Stimulated activated CD8-positive, alpha-beta memory T cell treated with anti-CD3 and anti-CD28 coated beads, Interleukin-4, amount 100 ng/mL, for 4 hours (primary cell): ENCODE measurements at places on chromosomes 2 and 18.

GRCh38 chr2:113284476-113284875, 5.8 kb upstream of the PAX8 start:
- DNase-seq = no peak

DNA sequence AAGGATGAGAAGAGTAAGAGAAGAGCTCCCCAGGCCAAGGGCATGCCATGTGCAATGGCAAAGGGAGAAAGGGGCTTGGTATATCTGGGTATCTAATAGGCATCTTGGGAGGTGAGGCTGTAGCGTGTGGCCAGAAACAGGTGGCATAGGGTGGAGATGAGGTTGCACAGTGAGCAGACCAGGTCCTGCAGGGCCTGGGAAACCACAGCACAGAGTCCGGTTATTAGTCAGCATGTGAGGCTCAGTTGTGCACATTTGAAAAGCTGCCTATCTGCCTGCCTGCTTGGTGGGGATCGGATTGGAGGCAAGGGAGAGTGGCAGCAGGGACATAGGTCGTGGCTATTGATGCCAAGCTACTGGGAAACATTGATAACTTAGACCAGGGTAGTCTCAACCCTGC, 190.6 kb downstream of the TPGS2 start:
- DNase-seq = no peak

DNA sequence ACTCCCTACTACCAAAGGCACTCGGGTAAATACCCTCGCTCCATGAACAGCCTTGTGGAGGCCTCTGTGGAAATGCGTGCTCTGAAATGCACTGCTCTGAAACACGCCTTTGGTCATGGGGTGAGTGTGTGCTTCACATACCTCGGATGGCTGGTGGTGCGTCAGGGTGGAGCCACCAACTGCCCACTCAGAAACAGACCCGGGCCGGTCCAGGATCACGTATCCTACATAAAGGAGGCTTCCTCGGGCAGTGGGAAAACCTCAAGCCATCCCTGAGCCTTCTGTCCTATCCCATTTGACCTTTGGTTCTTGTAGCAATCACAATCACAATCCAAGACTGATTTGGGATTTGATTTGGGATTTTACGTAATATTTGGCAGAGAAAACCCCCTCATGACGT, 53.5 kb upstream of the ZNF516 start:
- DNase-seq = no peak

GRCh38 chr2:202883987-202884675, 12.6 kb upstream of the ICA1L start:
- DNase-seq = no peak

DNA sequence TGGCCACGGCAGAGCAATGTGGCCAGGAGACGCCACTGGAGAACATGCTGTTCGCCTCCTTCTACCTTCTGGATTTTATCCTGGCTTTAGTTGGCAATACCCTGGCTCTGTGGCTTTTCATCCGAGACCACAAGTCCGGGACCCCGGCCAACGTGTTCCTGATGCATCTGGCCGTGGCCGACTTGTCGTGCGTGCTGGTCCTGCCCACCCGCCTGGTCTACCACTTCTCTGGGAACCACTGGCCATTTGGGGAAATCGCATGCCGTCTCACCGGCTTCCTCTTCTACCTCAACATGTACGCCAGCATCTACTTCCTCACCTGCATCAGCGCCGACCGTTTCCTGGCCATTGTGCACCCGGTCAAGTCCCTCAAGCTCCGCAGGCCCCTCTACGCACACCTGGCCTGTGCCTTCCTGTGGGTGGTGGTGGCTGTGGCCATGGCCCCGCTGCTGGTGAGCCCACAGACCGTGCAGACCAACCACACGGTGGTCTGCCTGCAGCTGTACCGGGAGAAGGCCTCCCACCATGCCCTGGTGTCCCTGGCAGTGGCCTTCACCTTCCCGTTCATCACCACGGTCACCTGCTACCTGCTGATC, 4.9 kb downstream of the GPR17 start:
- no peak for DNase-seq

- DNase-seq = no peak
Observed at GRCh38 chr2:33497221-33497650, 20.8 kb downstream of the RASGRP3 start.

DNA sequence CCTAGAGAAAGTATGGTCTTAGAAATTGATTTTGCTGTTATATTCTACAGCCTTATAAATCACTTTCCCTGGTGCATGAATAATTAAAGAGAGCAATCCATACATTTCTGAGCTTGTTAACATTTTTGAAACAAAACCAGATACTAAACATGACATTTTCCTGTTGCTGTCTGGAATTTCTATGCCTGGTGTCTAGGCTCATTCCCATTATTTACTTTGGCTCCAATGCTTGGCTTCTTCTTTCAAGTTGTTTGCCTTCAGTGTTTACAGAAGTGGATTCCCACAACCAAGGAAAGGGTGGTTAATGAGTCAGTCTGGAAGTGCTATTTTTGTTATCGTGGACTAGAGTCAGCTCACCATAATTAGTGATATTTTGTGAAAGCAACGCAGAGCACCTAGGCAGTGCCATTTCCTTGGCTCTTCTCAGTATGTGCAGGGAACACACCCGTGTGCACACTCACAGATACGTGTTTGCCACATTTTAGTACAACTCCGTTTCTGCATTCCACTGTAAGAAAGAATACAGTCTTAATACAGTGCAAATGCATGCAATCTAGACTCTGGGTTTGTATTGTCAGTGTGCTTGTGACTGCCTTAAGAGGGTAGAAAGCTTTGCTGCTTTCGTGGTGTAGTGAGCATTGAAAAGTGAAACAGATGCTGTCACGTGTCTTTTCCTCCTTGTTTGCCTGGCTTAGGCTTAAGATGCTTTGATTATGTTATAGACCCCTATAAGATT, 185.0 kb upstream of the RASGRP3 start:
- no peak for DNase-seq

- no peak for DNase-seq
Observed at GRCh38 chr2:16931441-16931840, 265.8 kb upstream of the CYRIA start.

DNA sequence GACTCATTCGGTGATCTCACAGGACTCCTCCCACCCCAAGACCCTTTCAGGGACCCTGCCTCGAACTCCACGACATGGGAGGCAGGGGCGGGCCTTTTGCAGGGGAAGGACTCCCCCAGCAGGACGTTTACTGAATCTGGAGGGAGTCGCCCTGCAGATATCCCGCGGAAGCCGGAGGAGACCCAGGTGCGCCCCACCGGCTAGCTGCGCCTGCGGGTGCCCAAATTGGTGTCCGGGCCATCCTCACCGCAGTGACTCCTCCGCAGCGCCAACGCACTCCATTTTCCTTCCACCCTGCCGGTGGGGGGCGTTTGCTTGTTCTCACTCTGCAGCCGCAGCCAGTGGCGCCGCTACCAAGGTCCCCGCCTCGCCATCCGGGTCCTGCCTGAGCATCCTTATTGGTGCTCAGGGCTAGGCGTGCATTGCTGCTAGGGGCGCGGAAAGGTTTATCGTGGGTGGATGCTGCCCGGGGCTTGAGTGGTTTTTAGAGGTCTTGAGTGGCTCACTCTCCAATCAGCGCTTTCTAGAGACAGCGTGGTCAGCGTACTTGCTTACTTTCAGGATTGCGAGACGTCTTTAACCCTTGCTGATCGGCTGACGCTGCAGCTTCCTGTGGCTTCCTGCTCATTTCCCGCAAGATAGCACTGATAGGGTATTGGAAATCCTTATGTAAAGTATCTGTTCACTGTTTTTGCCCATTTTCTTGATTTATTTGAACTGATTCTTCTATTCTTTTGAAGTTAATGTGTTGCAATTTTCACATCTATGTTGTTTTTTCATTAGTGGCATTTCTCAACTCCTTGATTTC, 81.4 kb downstream of the BIN1 start:
- peak; percentile 14 for DNase-seq

- no peak for DNase-seq
Observed at GRCh38 chr18:55375930-55376329, 212.1 kb downstream of the TCF4 start.

GRCh38 chr2:143600116-143600515, 470.9 kb downstream of the ARHGAP15 start:
- DNase-seq = no peak

DNA sequence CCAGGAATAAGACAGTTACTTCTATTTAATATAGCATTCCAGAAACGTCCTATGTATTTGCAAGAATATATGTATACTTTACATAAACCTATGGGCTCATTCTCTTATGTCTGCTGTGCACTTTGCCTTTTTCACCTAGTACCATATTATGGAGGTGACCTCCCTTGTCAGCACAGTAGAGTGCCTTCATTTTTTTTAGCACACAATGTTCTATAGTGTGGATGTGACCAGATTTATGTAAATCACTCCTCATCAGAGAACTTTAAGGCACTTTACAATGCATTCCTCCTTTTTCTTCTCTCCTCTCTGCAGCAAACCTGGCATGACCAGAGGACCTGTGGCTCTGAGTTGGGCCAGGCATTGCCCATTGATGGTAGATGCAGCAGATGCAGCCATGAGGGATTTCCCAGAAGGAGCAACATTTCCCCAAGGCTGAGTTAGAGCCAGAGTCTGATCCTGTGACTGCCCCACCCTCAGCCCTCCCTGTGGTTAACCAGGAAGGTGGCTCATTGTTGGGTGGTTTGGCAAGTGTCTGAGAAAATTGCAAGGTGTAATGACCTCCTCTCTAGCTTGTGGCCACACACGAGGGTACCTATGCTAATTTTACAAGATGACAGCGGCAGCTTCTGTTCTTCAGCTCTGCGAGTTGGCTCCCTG, 76.5 kb upstream of the DLX2 start:
- no peak for DNase-seq

GRCh38 chr2:51218047-51218446, 186.1 kb upstream of the NRXN1 start:
- no peak for DNase-seq

DNA sequence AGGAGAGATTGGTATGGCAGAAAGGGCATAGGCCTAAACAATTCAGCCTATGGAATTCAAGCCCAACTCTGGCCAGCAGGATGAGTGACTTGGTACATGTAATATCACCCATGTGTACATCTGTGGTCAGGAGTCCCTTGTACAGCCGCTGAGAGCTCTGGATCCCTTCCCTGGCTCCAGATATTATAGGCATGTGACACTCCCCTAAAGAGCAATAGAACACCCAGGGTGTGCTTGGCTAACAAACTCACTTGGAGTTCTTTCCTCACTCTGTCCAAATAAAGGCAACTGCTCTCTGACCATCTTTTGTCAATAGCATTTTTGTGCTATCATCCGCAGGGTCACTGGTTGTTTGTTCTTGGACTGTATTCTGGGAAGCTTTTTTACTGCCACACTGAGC, 197.4 kb upstream of the NCKAP5 start:
- no peak for DNase-seq

DNA sequence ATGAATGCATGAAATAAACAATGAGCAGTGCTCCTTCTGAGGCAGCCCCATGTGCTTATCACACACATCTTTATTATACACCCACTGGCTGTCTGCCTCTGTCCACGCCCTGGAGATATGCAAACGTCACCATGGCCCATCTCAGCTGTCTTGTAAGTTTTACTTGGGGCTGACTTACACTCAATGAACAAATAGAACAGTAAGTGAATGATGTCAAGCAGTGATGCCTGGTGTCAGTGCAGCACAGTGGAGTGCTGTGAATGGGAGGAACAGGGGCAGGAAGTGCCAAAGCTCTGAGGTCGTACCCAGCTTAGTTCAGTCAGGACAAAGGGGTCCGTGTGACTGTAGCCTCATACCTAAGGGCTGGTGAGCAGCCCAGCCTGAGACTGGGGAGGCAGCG, 659.5 kb upstream of the HS6ST1 start:
- DNase-seq = no peak

- DNase-seq = no peak
Observed at GRCh38 chr2:118246726-118247125, 158.5 kb downstream of the INSIG2 start.

DNA sequence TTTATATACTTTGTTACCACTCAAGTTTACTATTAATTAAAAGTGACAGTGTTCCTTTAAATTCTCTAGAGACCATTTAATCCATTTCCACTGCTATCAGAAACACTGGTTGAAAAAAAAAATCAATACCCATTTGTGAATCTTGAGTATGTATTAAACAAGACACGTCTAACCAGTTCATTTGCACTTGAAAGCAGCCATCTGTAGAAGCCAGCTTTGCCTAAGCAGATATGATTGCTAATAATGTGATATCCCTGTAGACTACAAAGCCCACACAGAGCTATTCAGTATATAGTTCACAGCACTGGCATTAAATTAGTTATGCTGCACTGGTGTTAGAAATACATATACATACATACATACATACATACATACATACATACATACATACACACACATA, 111.8 kb upstream of the SP3 start:
- no peak for DNase-seq

DNA sequence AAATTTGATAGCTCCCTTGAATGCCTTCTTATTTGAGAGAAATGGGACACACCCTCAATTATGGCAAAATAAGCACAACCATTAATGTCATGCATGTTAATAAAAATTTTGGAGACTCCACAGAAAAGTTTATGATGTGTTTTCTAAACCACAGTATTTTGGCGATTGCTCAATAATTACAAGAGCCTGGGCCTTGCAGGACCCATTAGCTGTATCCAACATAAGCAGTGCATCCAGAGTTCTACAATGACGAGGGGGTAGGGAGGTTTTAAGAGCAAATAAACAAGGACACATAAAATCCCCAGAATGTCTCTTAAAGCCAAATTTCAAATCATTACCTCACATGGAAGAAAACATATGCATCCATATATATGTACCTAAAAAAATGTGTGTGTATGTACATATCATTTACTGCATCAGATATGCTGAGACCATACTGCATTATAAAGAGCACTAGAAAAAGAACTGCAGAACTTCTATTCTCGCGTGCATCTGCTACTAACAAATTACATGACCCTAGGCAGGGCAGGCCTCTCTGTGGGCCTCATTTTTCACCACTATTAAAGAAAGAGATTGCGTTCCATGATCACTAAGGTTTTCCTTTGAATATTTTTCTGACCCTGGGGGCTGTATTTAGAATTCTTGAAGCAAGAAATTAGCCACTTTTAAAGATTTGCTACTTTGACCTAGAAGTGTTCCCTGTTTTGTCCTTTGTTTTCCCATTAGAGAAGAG, 38.0 kb downstream of the CMPK2 start:
- DNase-seq = no peak

DNA sequence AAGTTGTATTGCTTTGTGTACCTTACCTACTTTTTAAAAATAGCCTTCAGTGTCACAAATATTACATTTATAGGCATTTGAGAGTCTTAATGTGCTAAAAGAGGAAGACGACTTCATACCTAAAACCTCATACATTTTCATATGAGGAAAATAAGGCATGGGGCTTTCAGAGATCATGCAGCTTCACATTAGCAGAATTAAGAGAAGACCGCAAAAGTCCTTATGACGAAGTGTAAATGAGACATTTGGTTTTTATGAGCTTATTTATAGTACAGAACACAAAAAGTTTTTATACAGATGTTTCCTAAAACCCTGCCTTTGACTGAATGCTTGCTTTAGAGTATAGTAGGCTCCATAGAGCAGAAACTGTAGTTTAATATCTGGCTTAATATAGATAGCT, 10.1 kb upstream of the CCDC138 start:
- no peak for DNase-seq

GRCh38 chr18:67301592-67301991, 214.9 kb downstream of the DSEL start:
- DNase-seq = no peak
